BE2C (cell line): ENCODE measurements at places on chromosomes 3 and 15.

DNA sequence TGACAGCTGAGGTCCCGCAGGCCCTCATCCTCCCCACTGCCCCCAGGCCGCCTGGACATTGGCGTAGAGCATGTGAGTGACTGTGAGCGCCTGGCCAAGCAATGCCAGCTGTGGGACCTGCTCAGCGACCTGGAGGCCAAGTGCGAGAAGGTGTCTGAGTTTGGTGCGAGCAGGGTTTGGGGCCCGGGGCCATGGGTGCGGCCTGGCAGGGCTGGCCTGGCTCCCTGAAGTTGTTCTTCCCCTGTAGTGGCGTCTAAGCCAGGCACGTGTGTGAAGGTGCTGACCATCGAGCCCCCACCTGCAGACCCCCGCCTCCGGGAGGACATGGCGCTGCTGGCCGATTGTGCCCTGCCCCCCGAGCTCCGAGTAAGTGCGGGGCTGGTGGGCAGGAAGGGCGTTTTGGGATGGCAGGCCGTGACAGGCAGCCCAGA, 4.2 kb downstream of the ABTB1 start:
- peak; percentile 4 for DNase-seq

DNA sequence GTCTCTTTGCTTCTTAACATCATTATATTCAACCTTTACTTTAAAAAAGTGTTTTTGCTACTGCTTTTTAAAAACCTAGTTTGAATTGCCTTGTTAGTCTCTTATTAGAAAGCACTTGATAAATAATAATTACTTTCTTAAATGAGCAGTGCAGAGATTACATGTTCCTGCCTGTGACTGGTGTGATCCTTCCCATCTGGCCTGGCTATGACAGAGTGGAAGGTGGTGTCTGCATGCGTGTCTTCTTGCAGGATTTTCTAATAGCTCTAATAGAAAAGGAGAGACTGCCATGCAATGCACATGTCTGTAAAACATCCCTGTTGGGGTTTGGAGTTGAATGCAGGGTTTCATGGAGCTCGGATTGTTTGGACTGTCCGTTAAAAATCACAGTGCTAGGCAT, 425.8 kb upstream of the TPM1 start:
- DNase-seq: no peak

- DNase-seq: no peak
Observed at GRCh38 chr3:101928890-101929289, 79.6 kb downstream of the NFKBIZ start.

DNA sequence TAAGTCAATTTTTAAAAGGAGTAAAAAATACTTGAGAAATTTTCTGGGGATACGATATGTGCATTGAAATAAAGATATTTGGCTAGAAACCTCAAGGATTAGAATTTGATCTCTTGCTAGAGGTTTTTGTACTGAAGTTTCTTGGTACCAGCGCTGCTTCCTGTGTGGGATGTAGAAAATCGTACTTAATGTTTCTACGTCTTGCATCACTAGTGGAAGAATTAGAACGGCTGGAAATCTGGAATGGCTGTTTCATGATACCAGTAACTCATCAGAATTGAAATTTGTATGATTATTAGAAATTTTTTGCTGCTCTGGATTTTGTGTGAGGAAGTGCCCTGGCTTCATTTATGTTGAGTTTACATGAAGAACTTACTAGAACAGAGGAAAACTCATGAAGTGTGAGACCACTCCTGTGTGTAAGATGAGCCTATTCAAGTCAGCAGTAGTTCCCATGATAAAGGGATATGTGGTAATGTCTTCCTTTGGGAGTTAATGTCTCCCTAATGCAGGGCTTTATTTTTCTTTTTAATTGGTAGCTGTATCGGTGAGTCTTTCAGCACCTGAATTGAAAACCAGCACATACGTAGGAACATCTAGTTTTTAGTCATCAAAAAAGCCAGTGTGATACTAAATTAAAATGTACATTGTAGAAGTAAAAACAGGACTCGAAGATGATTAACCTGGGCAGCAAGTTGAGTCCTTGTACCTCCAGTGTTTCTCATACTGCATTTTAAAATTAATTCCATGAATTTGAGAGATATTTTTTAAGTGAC, 3.2 kb downstream of the KBTBD8 start:
- DNase-seq: no peak

GRCh38 chr15:64740311-64741170, 34.8 kb downstream of the RBPMS2 start:
- peak; percentile 33 for DNase-seq

- DNase-seq: peak; percentile 35
Observed at GRCh38 chr3:129482721-129483120, 42.7 kb downstream of the IFT122 start.

- DNase-seq: no peak
Observed at GRCh38 chr15:72936691-72937679, 115.3 kb upstream of the NEO1 start.

- DNase-seq: no peak
Observed at GRCh38 chr3:171231361-171231760, 204.8 kb upstream of the SLC2A2 start.

DNA sequence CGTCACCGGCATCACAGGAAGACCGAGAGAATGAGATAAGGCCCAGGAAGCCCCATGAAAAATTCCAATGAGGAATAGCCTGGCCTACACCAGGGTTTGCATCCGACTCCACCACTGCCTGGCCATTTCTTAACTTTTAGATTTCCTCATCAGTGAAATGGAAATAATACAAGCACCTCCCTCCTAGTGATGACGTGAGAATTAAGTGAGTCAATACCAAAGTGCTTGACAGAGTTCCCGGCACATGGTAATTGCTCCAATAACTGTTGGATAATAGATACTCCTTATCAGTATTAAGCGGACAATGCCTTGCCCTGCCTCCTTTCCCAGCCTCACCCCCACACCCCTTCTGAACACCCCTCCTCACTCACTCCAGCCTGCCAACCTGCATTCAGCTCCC, 105.4 kb downstream of the TLE3 start:
- DNase-seq: no peak

DNA sequence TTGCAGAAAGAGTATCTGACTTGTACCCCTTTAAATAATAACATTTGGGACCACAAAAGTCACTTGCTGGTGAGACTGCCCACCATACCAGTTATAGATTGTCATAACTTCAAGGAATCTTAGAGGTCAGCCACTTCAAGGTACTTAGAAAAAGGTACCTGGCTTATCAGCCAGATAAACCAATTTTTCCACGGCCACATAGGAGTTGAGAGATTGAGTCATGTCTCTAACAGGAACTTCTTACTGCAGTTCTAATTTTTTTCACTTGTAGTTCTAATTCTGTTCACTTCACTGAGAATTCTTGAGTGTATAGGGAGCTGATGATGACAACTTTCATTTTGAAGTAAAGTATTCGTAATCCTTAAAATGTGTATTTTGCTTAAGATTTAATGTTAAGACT, 317.1 kb upstream of the CBLB start:
- no peak for DNase-seq

DNA sequence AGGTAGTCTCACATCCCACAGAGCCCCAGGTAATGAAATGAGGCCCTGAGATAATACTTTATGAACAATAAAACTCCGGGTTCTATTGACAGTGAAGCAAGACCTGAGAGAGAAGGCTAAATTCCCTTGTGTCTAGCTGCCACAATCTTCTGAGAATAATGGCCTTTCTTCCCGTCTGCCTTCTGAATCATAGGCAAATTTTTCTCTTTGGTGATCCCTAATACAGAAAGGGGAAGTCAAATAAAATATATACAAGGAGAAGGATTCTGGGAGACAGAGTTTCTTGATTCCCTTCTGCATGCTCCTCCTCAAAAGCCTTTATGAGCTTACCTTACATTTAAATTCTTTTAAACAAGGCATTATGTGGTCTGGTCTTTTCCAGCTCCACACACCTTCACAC, 29.9 kb upstream of the CCR2 start:
- DNase-seq: no peak

DNA sequence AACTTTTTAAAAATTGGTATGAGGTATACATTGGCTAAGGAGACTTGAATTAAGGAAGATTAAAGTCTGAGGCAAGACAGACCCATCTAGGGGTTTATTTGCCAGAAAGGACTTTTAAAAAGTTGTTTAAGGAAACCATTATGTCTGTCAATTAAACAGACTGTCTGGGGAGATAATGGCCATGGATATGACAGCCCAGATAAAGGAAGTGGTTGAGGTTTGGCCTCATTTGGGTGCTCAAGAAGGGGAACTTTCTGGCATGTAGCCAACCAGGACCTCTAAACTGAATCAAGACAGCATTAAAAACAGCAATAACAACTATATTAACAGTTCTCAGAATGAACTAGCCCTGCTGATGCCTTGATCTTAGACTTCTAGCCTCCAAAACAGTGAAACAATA, 9.9 kb upstream of the CD200R1L start:
- DNase-seq: peak; percentile 72

DNA sequence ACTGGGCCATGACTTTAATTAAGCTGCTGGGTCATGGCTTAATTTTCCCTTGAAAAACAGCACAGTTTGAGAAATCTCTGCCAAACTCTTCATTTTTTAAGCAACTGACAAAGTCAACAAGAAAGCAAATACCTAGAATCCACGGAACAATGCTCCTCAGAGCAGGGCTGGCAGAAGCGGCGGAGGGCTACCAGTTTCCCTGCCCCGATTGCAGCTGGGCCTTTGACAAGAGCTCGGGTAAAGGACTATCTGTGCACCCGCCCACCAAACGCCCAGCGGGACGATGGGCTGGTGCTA, 1.2 kb downstream of the GOLIM4 start:
- DNase-seq: peak; percentile 81

DNA sequence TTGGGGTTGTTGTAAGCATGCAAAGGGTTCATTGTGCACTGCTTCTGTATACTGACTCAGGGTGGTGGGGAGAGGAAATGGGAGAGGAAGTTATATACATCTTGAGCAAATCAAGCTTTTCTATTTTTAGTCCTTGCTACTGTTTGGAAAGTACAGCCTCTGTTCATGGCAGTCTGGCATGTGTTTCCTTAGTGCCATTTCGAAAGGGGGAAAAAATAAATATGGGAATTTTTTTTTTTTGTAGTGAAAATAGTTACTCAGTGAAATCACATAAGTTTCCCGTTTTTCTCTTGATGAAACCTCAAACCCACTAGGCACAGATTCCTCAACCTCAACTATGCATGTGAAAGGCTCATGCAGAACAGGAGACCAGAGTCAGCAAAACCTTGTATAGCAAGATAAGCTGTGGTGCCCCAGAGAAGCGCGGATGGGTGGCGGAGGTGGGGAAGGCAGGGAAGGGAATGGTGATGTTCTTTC, 353.3 kb downstream of the LPP start:
- DNase-seq: no peak

DNA sequence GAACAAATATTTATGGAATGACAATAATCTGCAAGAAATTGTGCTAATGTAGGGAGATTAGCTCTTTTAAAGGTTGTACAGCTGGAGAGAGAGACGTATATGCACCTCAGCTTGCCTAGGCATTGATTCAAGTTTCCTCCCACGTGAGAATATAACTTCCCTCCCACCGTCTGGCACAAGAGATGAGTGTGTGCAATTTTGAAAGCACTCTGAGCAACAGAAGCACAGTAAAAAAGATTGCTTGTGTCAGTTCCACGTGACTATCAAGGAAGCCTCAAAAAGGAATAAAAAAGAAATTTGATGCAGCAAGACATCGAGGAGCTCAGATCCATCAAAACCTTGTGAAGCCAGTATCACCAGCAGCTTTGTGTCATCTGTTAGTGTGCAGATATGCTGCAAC, 435.3 kb downstream of the TUSC7 start:
- DNase-seq: no peak

DNA sequence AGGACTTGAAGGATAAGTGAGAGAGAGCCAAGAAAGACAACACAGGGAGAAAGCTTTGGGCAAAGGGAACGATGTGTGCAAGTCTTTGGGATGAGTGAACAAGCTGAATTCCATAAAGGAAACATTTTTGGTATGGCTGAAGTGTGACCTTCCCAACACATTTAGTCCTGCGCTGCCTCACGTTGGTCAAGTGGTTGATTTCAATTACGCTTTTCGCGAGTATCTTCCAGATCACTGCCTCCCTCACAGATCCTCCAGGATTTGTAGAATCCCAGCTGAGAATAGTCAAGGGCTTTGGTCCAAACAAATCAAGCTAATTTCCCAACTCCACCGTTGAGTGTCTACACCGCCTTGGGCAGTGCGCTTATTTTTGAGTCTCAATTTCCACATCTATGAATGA, 338.4 kb upstream of the ADAMTS9 start:
- DNase-seq: no peak

DNA sequence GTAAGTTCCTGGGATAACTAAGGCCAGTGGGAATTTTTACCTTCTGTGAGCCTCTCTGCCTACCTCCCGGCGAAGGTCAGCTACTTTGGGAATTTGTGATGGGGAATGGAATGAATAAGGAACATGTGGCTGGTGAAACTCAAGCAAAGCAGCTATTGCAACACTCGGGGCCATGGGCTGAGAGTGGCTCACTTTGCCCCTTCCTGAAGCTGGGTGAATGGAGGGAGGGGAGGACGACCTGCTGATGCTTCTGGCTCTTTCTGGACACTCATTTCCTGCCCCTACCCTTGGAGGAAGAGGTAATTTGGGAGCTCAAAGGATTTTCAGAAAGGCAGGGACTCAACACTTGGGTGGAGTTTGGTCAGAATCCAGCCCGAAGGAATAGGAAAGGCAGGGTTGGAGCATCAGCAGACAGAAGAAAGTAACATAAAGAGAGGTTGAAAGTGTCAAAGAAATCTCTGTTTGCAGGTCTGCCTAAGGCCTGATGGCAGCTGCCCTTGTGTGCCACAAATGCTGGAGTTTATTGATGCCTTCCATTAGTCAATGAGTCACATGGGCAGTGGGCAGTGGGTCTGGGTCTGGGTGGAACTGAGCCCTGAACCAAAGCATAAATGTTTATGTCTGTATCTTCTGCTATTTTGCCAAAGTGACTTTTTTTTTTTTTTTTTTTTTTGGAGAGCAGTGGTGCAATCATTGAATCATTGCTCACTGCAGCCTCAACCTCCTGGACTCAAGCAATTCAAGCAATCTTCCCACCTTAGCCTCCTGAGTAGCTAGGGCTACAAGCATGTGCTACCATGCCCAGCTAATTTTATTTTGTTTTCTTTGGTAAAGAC, 12.4 kb downstream of the LAMP3 start:
- no peak for DNase-seq

DNA sequence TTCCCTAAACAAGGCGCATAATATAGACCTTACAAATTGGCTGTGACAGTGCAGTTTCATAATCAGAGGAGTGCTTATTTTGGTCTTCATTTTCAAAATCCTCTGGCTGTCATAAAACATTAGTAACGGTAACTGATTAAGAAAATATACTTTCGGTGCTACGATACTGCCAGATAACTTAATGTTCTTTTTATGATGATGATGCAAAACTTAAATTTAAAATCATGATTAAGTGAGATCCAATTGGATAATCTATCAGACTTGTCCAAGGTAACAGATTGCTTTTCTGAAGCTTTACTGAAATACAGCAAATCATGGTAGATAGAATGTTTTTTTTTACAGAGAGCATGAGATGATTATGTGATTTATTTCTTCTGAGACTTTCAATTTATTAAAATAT, 364.2 kb upstream of the CNTN3 start:
- no peak for DNase-seq

- no peak for DNase-seq
Observed at GRCh38 chr3:160544844-160545503, 20.4 kb downstream of the KPNA4 start.

- no peak for DNase-seq
Observed at GRCh38 chr3:190617185-190617584, 103.3 kb downstream of the IL1RAP start.
